ENCODE measurements at places on chromosomes 7 and 10.

DNA sequence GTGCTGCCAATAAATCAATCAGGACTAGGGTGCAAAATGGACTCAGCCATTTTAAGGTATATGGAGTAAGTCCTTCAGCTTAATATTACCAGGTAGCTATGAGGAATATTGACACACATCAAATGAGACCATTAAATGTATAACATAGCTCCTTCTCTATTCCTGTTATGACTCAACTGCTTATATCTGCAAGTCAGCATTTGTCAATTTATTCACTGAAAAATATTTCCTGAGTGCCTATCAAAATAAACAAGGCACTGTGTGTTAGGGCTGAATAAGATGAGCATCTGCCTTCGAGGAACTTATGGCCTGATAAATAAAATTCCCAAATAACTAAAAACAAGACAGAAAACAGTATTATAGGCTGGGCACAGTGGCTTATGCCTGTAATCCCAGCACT is 113.8 kb downstream of the CDK6 start:
- DNase-seq = peak; percentile 55

GRCh38 chr7:127781081-127781480 is 129.1 kb downstream of the SND1 start:
- no peak for DNase-seq

DNA sequence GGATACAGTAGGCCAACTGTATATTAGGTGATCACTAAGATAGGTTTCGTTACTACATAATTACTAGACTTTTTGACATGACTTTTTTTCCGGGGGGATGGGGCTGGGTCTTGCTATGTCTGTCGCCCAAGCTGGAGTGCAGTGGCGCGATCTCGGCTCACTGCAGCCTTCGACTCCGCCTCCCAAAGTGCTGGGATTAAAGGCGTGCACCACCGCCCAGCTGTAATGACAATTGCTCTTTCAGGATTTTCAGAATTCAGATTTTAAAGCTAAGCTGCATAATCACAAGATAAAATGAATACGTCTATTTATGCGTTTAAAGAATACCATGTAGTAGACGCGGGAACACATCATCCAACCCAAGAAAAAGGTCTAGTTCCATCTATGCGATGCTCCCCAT is 982 bp downstream of the IDI1 start:
- peak; percentile 21 for DNase-seq

DNA sequence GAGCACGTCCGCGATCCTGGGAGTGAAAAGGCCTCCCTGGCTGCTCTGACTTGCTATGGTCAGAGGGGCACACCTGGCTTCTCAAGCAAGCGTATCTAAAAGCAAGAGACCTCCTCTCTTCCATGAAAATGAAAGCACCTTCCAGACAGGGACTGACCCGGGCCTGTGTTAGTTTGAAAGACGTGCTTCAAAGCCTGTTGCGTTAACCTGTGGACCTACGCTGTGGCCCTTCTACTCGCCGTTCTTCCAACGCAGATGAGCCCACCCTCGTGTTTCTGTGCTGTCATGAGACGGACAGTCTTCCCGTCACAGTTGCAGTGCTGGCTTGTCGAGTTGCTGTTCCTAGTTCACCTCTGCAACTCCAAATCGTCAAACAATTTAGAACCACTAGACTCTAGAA is 15.5 kb upstream of the GDI2 start:
- no peak for DNase-seq

DNA sequence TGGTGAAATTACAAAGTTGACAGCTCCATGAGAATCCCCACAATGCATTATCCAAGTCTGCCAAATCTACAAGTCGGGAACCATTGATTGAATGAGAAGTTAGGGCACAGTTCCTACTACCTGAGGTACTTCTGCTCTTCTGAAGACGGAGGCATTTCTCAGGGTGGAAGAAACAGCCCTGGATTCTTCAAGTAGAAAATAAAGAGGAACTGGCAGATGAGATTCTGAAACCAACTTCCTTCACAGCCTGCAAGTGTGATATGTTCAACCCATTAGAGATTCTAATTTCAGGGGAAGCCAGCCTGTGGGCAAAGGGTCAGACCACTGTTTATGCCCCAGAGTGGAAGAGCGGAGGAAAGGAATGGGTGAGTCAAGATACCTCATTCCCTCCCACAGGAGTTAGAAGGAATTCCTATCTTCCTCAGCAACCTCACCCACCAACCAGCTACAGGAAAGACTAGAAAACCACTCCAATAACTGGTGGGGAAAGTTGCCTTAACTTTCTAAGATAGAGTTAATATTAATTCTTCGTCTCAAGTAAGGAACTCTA is 50.5 kb upstream of the BMPER start:
- DNase-seq = peak; percentile 96

- peak; percentile 44 for DNase-seq
These were observed at the start of gene HOGA1 for GRCh38 chr10:97584060-97584797. HOGA1 (plus strand) TSS chr10:97584389; CDS start chr10:97584704, 315 bp downstream.

DNA sequence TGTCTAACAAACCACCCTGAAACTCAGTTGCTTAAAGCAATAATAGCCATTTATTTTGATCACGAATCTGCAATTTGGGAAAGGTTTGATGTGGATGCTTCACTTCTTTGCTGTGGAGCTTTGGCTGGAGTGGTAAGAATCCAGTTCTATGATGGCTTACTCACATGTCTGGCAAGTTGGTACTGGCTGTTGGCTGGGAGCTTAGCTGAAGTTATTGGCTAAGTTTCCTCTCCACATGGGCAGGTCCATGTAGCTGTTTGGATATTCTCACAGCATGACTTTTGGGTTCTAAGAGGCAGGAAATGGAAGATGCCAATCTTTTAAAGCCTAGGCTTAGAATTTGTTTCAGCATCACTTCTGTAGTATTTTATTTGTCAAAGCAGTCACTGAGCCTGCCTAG is 277.6 kb upstream of the NRP1 start:
- DNase-seq = peak; percentile 2

DNA sequence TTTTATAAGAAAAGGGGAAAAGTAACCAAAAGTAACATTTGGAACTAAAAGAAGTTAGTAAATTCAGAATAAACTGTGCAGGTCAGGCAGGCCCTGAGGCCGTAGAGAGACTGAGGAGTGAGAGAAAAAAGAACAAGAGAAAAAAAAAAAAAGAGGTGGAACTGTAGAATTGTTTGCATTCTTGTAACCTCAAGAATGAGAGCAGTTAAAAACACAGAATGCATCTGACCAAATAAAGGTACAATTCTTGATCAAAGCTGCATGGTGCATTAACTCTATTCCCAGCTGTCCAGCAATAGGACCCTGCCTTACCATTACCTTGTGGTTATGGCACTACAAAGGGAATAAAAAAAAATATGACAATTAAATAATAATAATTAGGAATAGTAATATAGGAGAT is 170.1 kb upstream of the SEMA3A start:
- DNase-seq = peak; percentile 53

- DNase-seq = no peak
These were observed 180.1 kb upstream of the CCDC6 start for GRCh38 chr10:60086421-60086820.

- peak; percentile 94 for DNase-seq
These were observed 34.6 kb downstream of the MALSU1 start for GRCh38 chr7:23333671-23334246.

DNA sequence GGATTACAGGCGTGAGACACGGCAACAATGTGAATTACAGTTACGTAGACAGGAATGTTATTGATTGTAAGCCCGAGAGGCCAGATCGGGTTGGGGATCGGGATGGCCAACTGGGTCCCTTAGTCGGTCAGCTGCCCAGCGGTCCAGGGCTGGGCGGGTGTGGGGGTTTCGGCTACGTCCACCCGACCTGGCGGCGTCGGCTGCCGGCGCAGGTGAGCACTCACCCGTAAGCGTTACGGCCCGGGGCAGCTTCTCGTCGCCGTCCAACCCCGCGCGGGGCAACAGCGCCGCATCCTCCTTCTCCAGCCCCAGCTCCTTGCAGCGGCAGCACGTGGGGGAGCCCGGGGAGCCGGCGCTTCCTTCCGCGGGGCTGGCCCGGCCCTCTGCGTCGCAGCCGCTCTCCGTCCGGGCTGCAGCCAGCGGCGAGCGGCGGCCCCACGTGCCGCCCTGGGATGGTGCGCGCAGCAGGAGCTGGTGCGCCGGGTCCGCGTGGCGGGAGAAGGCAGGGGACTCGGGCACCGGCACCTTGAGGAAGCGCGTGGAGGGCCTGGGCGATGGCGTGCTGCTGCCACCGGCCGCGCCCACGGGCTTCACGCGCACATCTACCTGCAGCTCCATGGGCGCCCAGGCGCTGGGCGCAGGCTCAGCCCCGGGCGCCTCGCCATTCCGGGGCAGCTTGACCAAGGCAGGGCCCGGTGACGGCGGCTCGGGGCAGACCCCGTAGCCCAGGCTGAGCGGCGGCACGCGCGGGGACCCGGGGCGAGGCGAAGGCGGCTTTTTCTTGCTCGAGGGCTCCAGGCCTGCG is 609 bp downstream of the KLRG2 start:
- no peak for DNase-seq

DNA sequence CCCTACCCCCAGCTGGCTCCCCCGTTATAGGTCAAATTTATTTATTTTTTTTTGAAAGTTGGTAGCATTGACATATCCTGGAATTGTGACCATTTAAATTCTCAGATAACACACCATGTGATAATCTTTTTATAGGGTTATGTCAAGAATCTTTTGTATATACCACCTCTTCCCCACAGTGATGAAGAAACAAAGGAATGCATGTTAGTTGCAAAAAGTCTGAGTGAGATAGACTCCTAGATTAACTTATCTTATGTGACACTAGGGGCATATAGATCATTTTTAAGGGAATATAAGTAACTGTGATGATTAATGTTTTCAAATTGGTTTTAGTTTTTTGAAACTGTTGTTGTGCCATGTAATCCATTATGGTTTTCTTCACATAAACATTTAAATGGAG is 68.3 kb downstream of the MLLT10 start:
- no peak for DNase-seq

- peak; percentile 45 for DNase-seq
These were observed 44.5 kb downstream of the LANCL2 start for GRCh38 chr7:55409482-55410225.

GRCh38 chr7:25850216-25850615 is 301.8 kb upstream of the NFE2L3 start:
- DNase-seq = no peak

DNA sequence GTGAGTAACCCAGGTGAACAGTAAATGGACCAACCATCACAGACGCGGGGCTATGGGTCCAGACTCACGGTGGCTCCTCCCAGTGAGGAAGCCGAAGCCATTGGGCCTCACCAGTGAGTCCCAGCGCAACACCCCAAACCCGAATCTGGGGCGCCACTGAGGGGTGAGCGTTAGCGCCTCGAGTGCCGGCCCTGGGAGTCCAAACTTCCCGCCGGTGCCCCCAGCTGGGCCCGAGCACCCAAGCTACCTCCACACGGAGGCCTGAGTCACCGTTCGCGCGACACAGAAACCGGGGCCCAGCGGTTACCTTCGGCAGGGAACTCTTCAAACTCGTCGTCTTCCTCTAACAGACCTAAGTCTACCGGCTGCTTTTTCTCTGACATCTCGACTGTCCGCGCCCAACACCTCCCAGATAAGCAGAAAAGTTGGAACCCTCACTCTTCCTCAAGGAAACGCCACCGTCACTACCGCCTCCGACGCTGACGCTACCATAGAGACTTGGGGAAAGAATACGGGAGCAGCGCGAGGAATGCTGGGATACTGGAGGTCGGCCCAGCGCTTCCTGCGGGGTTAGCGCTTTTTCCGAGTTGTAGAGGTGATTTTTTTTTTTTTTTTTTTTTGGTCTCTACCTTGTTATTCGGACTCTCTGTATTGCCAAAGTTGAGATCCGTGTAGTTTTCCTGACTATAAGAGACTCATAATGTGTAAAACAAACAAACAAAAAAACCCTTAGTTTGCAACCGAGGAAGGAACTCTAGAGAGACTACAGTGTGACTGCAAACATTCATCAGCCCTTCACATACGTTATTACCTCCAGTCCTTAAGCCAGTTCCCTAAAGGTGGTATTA is at the start of gene SEM1:
Gene SEM1, minus strand, starts transcription at position 466 of the 848 bp plus-strand sequence. Its CDS starts 83 bp downstream, at position 383.
- DNase-seq = peak; percentile 86

DNA sequence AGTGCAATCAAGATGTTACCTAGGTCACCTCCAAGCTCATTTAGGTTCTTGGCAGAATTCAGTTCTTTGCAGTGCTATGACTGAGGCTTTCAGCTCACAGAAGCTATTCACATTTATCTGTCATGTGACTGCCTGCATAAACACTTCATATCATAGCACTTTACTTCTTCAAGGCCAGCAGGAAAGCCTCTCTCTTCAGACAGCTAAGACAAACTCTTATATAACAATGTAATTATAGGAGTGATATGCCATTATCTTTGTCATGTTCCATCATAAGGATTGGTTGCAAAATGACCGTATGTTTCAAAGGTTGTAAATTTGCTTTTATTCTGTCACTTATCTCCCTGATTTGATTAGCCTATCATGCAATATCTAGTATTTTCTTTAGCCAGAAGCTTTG is 78.8 kb upstream of the TMEM196 start:
- DNase-seq = no peak

GRCh38 chr10:86580521-86580891 is 58.9 kb upstream of the WAPL start:
- no peak for DNase-seq
